ENCODE measurements at places on chromosomes 6 and 20.

DNA sequence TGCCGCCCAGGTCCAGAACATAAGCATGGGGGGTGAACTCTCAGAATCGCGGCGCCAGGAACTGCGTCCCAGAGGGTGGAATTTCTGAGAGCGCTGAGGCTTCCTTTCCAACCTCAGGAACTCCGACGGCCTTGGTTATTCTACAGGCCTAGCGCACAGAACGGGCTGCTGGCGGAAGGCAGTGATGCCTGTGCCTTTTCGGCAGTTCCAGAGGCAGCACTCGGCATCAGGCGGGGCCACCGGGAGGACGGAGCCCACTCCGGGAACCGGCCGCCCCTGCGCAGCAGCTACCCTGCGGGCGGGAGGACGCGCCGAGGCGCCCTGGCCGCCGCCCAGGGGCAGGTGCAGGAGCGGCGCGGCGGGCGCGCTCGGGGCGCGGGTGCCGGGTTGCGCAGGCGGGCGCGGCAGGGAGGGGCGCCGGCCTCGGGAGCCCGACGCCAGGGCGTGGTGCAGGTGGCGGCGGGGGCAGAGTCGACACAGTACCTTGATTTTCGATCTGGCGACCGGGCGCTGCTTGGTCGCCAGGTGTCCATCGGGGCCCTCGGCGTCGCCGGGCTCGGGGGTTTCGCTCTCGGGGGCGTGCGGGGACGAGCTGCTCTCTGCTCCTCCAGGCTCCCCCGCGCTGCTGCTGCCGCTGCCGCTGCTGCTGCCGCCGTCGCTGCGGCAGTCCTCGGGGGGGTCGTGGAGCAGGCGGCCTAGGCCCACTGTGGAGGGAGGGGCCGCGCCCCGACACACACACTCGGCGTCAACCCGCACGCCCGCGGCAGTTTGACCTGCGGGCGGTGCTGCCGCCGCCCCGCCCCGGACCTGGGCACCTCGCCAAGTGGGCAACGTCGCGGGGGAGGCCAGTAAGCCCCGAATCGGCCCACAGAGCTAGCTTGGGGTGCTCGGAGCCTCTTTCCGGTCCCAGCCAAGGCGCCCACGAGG is 1.3 kb downstream of the OVOL2 start:
- H3K36me3 ChIP-seq, result no peaks in the 10 kb centered on the region
- no peak for DNase-seq
- no peak overlapping the region for H3K27ac ChIP-seq
- no peak overlapping the region for H3K4me3 ChIP-seq

DNA sequence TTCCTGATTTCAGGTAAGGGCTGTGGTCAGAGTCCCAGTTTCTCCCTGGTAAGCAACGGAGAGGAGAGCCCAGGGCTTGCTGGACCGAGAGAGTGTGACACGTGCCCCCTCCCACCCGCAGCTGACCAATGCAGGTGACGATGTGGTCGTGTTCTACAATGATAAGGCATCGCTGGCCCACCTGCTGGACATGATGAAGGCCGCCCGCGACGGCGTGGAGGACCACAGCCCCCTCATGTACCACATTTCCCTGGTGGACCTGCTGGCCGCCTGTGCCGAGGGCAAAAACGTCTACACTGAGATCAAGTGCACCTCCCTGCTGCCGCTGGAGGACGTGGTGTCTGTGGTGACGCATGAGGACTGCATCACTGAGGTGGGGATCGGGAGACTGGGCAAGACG is 31.7 kb downstream of the UQCC2 start:
- DNase-seq, result no peak
- H3K27me3 ChIP-seq, result no peaks in the 10 kb centered on the region
- peaks cover 13% of the 10 kb centered on the region for H3K4me1 ChIP-seq
- H3K36me3 ChIP-seq, result peaks cover 77% of the 10 kb centered on the region

- H3K4me1 ChIP-seq, result no peaks in the 10 kb centered on the region
- no peak for DNase-seq
- H3K27ac ChIP-seq, result no peak overlapping the region
- H3K36me3 ChIP-seq, result no peaks in the 10 kb centered on the region
- no peaks in the 10 kb centered on the region for H3K27me3 ChIP-seq
- no peak overlapping the region for H3K4me3 ChIP-seq
Measured at GRCh38 chr6:54710456-54710855, 136.1 kb upstream of the FAM83B start.

DNA sequence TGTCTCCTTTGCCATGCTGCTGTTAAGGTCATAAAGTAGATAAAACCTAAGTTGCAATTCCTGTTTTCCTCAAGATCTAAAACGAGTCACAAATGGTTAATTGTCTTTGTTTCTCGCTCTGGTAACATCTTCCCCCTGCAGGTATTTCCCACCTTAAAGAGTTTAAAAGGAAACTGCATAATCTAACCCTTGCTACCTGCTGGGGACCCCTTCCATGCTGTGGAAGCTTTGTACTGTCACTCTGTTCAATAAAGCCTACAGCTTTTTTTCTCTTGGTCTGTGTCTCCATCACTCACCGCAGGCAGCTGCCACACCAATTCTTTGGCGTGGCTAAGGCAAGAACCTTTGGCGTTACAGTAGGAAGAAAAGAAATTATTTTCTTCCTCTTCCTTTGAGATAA is 117.7 kb upstream of the GJE1 start:
- no peak for DNase-seq
- no peaks in the 10 kb centered on the region for H3K36me3 ChIP-seq
- no peak overlapping the region for H3K4me3 ChIP-seq
- no peaks in the 10 kb centered on the region for H3K4me1 ChIP-seq
- no peaks in the 10 kb centered on the region for H3K27me3 ChIP-seq

- no peaks in the 10 kb centered on the region for H3K36me3 ChIP-seq
- peaks cover 39% of the 10 kb centered on the region for H3K4me1 ChIP-seq
- DNase-seq, result no peak
- H3K27me3 ChIP-seq, result no peaks in the 10 kb centered on the region
Measured at GRCh38 chr6:11273406-11274065, 41.1 kb upstream of the NEDD9 start.

- H3K27me3 ChIP-seq, result no peaks in the 10 kb centered on the region
- DNase-seq, result no peak
- no peaks in the 10 kb centered on the region for H3K36me3 ChIP-seq
- H3K4me3 ChIP-seq, result no peak overlapping the region
- no peak overlapping the region for H3K27ac ChIP-seq
Measured at GRCh38 chr20:25532971-25533391, 52.4 kb downstream of the NINL start.

DNA sequence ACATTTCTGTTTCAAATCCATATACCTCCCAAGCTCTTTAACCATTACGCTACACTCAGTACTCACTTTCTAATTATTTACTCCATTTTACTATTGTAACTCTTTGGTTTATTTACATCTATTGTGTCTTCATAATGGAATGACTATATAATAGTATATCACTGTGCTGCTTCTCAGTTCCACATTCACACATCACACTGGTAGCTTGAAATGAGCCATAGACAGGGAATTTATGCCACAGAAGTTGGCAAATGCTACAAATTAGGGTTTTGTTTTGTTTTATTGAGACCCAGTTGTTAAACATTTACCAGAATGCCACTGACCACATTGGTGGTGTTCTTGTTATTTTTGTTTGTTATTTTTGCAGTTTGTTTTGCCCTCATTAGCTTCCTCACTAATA is 213.9 kb downstream of the KCNQ5 start:
- H3K27ac ChIP-seq, result no peak overlapping the region
- no peaks in the 10 kb centered on the region for H3K27me3 ChIP-seq
- H3K4me1 ChIP-seq, result no peaks in the 10 kb centered on the region
- H3K4me3 ChIP-seq, result no peak overlapping the region

DNA sequence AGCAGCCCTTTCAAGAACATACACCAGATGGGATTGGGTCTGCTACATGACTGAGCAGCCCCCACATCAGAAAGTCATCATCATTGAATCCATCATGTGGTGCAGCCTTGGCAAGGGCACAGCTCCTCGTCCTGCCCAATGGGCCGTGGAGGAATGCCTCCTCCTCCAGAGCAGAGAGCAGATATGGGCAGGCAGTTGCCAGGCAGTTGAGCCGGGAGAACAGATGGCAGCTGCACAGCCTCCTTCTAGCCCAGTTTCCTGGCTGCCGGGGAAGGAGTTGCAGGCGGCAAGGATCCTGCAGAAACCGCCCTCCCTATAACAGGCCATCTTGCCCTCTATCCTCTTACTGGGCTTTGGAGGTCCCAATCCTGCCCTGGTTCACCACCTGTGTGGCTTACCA is 11.9 kb upstream of the ZFAND3 start:
- H3K36me3 ChIP-seq, result no peaks in the 10 kb centered on the region
- no peak overlapping the region for H3K27ac ChIP-seq
- no peak for DNase-seq
- peaks cover 1% of the 10 kb centered on the region for H3K27me3 ChIP-seq

- H3K27me3 ChIP-seq, result peaks cover 11% of the 10 kb centered on the region
- H3K27ac ChIP-seq, result no peak overlapping the region
- DNase-seq, result no peak
- H3K36me3 ChIP-seq, result no peaks in the 10 kb centered on the region
- H3K4me1 ChIP-seq, result no peaks in the 10 kb centered on the region
Measured at GRCh38 chr6:134722200-134722870, 227.6 kb downstream of the ALDH8A1 start.

DNA sequence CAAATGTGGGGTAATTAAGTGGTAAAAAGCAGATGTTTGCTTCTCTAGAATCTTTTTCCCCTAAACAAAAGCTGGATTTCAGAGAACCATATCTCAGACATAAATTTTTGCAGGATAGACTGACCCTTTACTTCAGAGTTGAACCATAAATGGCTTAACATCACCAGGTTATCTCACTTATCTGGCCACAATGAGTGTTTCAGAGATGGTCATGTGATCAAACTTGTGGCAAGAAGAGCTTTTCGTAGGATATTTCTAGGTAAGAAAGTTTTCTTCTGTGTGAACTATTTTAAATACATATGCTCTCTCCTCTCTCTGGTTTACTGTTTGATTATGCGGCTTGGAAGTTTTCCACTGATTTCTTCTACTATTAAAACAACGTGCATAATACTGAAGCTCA is 270.2 kb upstream of the TFAP2D start:
- DNase-seq, result no peak
- no peaks in the 10 kb centered on the region for H3K36me3 ChIP-seq
- no peaks in the 10 kb centered on the region for H3K4me1 ChIP-seq
- no peaks in the 10 kb centered on the region for H3K27me3 ChIP-seq

- no peaks in the 10 kb centered on the region for H3K36me3 ChIP-seq
- no peak overlapping the region for H3K27ac ChIP-seq
- no peak for DNase-seq
- no peaks in the 10 kb centered on the region for H3K27me3 ChIP-seq
- H3K4me1 ChIP-seq, result peaks cover 38% of the 10 kb centered on the region
Measured at GRCh38 chr6:157841211-157841840, 18.3 kb downstream of the SNX9 start.

GRCh38 chr6:138248878-138249277 is 30.6 kb upstream of the PBOV1 start:
- H3K4me3 ChIP-seq, result no peak overlapping the region
- H3K36me3 ChIP-seq, result no peaks in the 10 kb centered on the region
- DNase-seq, result no peak

GRCh38 chr6:22068561-22069305 is 228.1 kb downstream of the PRL start:
- no peak overlapping the region for H3K4me3 ChIP-seq
- no peaks in the 10 kb centered on the region for H3K27me3 ChIP-seq
- no peak for DNase-seq
- H3K36me3 ChIP-seq, result no peaks in the 10 kb centered on the region

GRCh38 chr20:60695226-60696000 is 556.6 kb upstream of the CDH4 start:
- no peak overlapping the region for H3K4me3 ChIP-seq
- no peaks in the 10 kb centered on the region for H3K4me1 ChIP-seq
- no peak for DNase-seq
- H3K27me3 ChIP-seq, result no peaks in the 10 kb centered on the region
- no peaks in the 10 kb centered on the region for H3K36me3 ChIP-seq

- no peak for DNase-seq
- no peaks in the 10 kb centered on the region for H3K36me3 ChIP-seq
- H3K27me3 ChIP-seq, result no peaks in the 10 kb centered on the region
- peaks cover 7% of the 10 kb centered on the region for H3K4me1 ChIP-seq
- H3K4me3 ChIP-seq, result no peak overlapping the region
Measured at GRCh38 chr20:38934530-38934929, 8.3 kb downstream of the FAM83D start.

DNA sequence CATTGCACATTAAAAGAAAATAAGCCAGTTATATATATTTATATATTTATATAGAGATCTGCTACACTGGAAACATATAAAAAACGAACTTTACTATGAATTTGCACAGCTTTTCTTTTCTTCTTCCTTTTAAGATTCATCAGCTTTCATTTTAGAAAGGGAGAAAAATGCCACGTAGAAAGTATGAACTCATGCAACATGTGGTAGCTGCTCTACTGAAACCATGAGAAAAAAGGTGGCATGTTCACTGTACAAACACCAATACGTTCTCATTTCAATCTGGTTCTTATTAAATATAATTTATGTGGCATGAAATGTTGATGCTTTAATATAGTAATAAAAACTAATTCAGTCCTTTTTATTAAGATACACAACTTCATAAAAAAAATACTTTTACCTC is 68.8 kb upstream of the THEMIS start:
- no peak overlapping the region for H3K27ac ChIP-seq
- no peak for DNase-seq
- peaks cover 18% of the 10 kb centered on the region for H3K4me1 ChIP-seq
- no peak overlapping the region for H3K4me3 ChIP-seq
- no peaks in the 10 kb centered on the region for H3K27me3 ChIP-seq
- H3K36me3 ChIP-seq, result no peaks in the 10 kb centered on the region

DNA sequence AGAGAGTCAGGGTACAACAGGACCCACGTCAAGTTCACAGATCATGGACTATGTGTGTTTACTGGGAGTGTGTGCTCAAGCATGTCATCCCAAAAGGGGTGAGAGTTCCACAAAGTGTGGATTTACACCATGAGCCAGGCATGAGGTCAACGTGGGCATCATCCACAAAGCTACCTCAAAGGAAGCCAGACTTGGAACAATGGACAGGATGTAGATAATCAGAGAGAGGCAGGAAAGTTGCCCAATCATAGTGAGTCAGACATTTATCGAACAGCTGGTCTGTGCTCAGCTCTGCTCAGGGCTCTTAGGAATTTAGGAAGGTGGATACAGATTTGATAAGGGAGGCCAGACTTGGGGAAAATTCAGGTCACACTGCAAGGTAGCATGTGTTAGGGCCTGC is 317.2 kb upstream of the CDYL start:
- no peak overlapping the region for H3K4me3 ChIP-seq
- no peaks in the 10 kb centered on the region for H3K4me1 ChIP-seq
- DNase-seq, result no peak
- no peak overlapping the region for H3K27ac ChIP-seq
- H3K36me3 ChIP-seq, result no peaks in the 10 kb centered on the region

- peaks cover 15% of the 10 kb centered on the region for H3K27me3 ChIP-seq
- H3K27ac ChIP-seq, result no peak overlapping the region
- DNase-seq, result peak; percentile 73
- H3K4me1 ChIP-seq, result peaks cover 5% of the 10 kb centered on the region
- H3K36me3 ChIP-seq, result no peaks in the 10 kb centered on the region
Measured at GRCh38 chr6:14066782-14067406, 50.7 kb upstream of the CD83 start.
